Ascending aorta (tissue), 2 donors: ENCODE measurements at places on chromosomes 7 and 10. TPM values are rescaled to one million over a fixed set of nuclear protein-coding genes. Genes with fewer than 3 reads are reported as not detected.

DNA sequence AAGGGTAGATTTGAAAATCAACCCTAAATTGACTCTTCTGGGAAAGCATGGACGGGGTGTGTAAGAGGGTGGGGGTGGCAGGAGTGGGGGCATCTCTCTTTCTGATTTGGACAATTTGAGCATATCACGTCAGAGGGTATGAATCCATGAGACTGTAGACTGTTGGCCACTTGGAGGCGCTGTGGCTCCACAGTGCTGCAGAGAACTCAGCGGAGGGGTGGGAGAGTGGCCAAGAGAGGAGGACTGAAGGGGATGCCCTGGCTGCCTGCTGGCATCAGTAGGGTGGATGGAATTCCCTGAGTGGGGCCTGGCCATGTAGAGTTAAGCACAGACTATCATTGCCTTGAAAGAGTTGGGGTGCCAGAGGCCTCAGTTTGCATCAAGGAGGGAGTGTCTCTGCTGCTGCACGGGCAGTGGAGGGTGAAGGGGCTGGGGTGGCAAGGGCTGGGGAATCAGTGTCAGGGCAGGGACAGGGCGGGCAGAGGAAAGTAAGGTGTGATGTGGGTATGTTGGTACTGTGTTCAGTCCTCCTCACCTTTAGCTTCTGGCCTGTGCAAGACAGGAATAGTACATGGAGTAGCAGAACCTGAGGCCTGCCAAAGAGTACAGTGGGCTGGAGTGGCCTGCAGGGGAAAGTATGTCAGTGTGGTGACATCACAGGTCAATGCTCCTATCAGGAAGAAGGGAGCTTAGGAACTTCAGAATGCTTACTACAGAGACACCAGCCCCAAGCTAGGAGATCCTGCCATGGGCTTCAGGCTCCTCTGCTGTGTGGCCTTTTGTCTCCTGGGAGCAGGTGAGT is 133.5 kb upstream of the PRSS58 start:
- no peaks in the 10 kb centered on the region for H3K27me3 ChIP-seq
- no peak overlapping the region for H3K4me3 ChIP-seq
- no peak overlapping the region for H3K27ac ChIP-seq
- no peaks in the 10 kb centered on the region for H3K4me1 ChIP-seq
- no peak for DNase-seq

GRCh38 chr7:46383605-46384004 is 462.5 kb upstream of the IGFBP3 start:
- no peaks in the 10 kb centered on the region for H3K27me3 ChIP-seq
- no peak overlapping the region for H3K4me3 ChIP-seq
- H3K36me3 ChIP-seq: no peaks in the 10 kb centered on the region
- H3K4me1 ChIP-seq: no peaks in the 10 kb centered on the region
- no peak overlapping the region for H3K27ac ChIP-seq
- no peak for DNase-seq

Gene TRIM4
- 12.7 TPM for total RNA-seq

Gene CLEC5A
- 0.64 TPM for total RNA-seq

Gene ORAI2
- 45.1 TPM for total RNA-seq
